ENCODE measurements at places on chromosomes 1 and 21.
A peak's percentile ranks its signal among the peaks of the same experiment; 100 is the strongest.

DNA sequence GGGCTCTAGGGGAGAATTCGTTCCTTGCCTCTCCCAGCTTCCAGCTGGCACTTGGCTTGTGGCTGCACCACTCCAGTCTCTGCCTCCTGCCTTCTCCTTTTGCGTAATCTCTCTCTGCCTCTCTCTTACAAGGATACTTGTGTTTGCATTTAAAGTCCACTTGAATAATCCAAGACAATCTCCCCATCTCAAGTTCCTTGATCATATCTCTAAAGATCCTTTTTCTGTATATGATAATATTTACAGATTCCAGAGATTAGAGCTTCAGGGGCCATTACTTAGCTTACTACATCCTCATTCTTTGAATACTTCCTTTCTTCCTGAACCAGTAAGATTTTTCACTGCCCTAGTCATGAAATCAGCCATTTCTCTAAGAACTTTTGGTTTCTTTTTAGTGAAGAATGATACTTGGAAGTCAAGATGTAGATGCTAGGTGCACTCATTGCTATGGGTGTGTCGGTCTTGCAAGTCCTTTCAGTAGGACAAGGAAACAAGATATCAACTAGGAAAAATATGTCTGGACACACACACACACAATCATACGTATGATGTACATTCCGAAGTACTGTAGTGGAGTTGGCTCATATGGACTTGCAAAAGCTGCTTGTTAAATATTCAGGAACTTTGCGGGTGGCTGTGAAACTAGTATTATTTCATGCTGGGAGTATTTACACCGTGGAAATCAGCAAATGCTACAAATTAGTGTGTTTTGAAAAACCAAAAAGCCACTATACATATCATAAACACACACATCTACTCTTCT is 20.8 kb upstream of the RLF start:
- DNase-seq = no peak

DNA sequence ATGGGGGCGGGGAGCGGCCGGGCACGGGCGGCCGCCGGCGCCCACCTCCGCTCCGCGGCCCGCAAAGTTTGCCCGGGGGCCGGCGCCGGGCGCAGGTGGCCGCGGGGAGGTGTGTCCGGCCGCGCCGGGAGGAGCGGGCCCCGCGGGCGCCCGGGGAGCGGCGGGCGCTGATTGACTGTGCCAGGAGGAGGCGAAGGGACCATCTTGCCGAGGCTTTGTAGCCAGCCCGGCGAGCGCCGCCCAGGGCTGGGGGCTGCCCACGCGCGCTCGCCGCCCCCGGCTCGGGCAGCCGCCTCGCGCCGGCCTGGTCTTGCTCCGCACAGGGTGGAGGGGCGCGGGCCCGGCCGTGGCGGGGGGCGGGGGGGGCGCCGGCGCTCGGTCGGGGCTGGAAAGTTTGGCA is 432 bp downstream of the EPHB2 start:
- DNase-seq = no peak

DNA sequence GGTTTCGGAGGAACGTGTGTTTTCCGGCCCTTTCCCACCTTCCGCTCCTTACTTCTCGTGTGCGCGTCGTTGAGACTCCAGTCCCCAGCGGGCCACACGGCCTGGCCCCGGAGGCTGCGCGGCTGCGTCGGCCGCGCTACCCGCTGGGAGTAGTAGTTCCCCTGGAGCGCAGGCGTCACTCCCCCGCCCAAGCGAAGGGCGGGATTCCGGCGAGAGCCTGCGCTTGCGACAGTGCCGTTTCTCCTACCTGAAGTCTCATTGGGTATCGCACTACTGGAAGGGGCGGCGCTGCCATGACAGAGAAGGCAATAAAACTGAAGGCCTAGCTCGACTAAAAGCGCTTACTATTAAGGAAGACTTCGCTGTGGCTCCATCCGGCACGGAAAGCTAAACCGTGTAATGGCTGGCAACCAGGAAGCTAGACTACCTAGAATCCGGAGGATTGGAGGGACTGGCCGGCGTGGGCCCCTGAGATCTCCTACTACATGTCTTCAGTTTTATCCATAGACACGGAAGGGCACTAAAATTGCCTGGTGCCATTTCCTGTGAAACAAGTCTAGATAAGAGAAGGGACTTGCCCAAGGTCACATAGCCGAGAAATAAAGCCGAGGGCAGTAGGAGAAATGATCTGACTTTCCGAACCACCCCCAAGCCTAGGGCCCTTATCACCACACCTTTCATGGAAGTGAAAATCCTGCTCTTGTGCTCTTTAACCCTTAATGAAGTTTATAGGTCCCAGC is 797 bp upstream of the TMEM69 start:
- DNase-seq = peak; percentile 97

GRCh38 chr1:158311066-158311465 is 20.3 kb downstream of the CD1B start:
- DNase-seq = no peak

DNA sequence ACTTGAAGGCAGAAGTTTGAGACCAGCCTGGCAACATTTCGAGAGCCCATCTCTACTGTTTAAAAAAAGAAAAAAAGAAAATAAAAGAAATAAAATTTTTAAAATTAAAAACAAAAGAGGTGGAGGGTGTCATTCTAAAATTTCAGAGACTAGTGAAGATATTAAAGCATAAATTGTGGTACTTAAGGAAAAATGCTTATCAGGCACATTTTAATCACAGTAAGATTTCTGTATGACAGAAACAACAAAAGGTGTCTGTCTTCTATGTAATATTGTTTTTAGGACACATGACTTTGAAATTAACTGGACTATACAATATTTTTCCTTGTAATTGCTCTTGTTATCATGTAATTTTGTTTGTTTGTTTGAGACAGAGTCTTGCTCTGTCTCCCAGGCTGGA is 4.6 kb downstream of the WASF2 start:
- no peak for DNase-seq

- no peak for DNase-seq
These were observed 122.7 kb downstream of the RYR2 start for GRCh38 chr1:237164406-237165352.

DNA sequence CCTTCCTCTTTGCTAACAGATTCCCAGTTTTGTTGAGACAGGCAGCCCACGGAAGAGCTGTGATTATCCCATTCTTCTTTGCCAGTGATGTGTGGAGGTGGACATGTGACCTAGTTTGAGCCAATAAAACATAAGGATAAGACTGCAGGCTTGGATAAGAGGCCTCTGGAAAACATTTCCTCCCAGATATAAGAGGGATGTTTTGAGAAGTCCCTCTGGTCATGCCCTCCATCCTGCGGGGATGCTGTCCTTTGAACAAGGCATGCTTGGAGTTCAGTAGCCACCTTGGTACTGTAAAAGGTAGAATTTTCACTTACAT is 155.7 kb downstream of the TM2D1 start:
- DNase-seq = peak; percentile 11

DNA sequence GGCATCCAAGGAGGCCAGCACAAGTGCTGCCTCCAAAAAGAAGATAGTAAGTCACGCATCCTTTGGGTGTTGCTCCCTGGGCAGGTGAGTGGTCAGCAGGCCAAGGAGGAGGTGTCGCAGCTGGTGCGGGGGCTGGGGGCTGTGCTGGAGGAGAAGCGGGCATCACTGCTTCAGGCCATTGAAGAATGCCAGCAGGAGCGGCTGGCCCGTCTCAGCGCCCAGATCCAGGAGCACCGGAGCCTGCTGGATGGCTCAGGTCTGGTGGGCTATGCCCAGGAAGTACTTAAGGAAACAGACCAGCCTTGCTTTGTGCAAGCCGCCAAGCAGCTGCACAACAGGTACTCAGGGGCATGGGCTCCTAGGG is 4.3 kb downstream of the TRIM46 start:
- peak; percentile 22 for DNase-seq

DNA sequence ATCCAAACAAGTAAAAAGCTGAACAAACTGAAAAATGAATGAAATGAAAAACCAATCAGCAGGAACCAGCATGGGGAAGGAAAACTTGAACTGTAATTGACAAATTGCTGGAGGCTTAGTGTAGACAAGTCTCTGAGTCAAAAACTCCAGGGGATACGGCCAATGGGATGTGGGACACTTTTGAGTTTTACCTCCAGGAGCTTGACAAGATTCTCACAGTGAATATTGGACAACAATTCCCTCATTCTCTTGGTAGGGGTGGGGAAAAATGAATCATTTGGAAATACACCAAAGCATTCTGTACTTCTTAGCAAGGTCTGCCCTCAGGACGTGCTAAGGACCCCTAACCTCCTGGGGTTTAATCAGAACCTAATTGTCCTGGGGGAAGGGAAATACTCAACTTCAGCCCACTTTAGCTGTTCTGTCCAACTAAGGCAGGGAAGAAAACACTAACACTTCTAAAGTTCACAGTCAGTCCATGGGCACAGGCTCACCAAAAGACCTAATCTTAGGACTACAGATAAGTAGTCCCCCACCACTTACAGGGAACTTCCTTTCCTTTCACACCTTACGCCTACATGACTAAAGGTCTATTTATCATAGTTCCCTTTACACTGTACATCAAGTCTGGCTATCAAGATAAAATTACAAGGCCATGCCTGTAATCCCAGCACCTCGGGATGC is 60.7 kb upstream of the CDC42BPA start:
- no peak for DNase-seq

DNA sequence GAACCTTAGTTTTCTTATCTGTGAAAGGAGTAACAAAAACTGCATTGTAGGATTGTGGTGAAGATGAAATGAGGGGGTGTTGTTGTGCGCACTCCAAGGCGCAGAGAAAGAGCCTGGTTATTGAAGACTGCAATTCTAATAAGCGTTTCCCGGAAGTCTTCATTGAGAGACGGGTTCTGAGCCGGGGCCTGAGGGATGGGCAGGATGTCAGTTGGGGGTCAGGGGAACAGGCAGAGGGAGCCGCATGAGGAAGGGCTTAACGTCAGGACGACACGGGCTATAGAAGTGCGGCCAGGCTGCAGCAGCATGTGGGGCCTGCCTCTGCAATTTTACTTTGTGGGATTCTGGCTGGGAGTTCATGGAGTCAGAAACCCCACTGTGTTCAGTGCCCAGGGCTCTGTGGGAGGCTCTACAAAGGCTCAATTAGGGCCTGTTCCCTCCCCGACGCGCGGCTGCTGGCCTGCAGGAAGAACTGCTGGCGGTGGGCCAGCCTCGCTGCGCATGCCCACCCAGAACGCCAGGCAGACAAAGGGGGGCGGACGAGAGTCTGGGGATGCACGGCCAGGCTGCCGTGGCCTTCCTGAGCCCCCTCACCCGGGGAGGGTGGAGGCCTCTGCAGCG is 20.7 kb downstream of the TRIM62 start:
- no peak for DNase-seq

Data from WERI-Rb-1 (cell line).